EH (cell line): ENCODE measurements at places on chromosomes 1 and 21.

GRCh38 chr1:110780600-110781484, 92.1 kb upstream of the CD53 start:
- peak; percentile 66 for DNase-seq

DNA sequence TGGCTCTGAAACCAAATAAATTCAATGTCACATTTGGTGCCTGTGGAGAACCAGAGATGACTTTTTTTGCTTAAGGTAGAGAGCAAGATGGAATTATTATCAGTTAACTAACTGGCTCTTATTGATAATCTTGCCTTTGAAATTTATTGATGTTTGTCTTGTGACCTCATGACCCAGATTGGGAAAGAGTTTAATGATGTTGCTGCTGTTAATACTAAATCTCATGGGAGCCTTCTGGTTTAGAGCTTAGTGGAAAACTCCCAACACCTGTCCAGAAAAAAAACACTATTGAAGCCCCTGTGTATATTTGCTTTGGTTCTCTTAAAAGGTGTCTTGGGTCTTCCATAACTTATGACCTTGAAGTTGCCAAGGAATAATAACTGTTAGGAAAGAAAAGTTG, 9.9 kb downstream of the CHTOP start:
- DNase-seq: no peak

GRCh38 chr1:117467336-117467735, 100.1 kb downstream of the MAN1A2 start:
- DNase-seq: peak; percentile 15

GRCh38 chr1:9253004-9253403, 18.4 kb downstream of the H6PD start:
- DNase-seq: no peak

DNA sequence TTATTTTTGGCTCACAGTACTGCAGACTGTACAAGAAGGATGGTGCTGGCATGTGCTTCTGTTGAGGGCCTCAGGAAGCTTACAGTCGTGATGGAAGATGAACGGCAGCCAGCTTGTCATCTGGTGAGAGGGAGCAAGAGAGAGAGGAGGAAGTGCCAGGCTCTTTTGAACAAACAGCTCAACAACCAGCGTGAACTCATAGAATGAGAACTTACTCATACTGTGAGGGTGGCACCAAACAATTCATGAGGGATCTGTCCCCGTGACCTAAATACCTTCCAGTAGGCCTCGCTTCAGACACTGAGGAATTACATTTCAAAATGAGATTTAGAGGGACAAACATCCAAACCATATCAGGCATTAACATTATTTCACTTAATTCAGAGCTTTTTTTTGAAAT, 84.7 kb downstream of the PKN2 start:
- no peak for DNase-seq

GRCh38 chr1:12539320-12539704, 78.7 kb downstream of the DHRS3 start:
- no peak for DNase-seq

- DNase-seq: peak; percentile 34
Observed at GRCh38 chr1:198373376-198373775, 167.1 kb downstream of the ATP6V1G3 start.

DNA sequence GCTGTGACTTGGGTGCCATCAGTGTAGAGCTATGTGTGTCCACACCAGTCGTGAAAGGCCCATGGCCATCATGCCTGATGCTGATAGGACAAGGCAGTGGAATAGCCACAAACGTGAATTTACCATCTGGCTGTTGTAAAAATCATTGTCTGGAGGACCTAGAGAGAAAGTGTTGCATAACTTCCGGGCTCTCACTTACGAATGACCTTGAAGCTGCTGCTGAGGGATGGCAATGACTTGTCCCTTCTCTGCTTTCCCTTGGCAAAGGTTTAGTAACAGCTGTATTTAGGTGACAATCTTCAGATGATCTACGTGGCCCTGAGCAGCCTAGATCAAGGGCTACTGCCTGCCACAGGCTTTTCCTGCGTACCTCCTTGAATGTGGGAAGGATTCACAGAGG, 5.8 kb downstream of the ATP1B1 start:
- peak; percentile 61 for DNase-seq

GRCh38 chr1:27662707-27663393, 9.1 kb downstream of the IFI6 start:
- peak; percentile 84 for DNase-seq

DNA sequence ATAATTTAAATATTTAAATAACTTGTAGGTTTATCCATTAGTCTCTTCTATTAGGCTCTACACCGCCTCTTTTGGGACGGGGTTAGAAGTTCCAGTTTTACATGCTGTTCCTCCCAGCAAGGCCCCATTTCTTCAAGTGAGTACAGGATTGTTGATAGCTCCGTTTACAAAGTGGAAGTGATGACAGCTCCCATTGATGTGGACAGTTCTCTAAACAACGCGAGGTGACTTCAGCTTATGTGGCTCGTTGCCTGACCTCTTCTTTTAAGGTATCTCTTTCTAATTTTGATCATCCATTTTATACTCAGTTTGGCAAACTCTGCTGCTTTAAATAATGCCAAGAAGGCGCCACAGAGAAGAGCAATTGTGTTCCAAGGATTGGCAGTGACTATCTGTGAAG, 49.7 kb downstream of the PACC1 start:
- no peak for DNase-seq

GRCh38 chr1:9229549-9229948, 5.0 kb upstream of the H6PD start:
- DNase-seq: no peak

DNA sequence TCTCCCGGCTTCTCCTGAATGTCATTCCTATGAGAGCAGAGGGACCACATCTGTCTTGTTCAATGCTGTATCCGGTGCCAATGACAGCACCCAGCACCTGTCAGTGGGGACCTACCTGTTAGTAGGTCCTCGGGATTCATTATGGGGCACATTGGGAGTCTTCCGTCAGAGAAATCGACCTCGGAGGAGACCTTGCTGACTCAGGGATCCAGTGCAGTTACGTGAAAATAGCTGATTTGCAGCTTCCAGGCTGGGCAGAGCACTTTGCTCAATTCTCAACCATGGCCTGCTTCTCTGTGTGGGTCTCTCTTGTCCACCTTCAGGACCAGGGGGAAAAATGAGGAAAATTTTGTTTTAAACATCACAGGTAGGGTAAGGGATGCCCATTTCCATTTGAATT, 130.2 kb downstream of the PRDM2 start:
- no peak for DNase-seq

- DNase-seq: peak; percentile 59
Observed at GRCh38 chr1:218546314-218546713, 201.2 kb downstream of the TGFB2 start.

DNA sequence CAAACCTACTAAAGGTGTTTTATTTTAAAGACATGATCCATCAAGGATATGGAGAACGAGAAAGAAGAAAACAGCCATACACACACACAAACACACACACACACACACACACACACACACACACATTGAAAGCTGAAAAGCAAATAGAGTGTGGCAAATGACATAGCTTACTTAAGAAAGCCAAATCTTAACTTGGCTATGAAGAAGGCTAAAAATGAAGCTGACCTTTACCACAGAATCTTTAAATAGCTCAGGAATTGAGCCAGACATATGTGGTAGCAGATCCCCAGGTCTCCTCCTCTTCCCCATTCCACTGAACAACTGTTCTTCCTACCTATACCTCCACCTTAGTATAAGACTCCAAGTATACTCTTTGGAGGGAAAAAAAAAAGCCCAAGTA, 185.6 kb downstream of the CLEC20A start:
- peak; percentile 60 for DNase-seq

- DNase-seq: no peak
Observed at GRCh38 chr1:93435443-93435842, 12.5 kb upstream of the FNBP1L start.
